Stimulated activated CD8-positive, alpha-beta memory T cell treated with anti-CD3 and anti-CD28 coated beads, Interleukin-7, amount 100 ng/mL, for 1 hour (primary cell): ENCODE measurements at places on chromosomes 5 and 9.

DNA sequence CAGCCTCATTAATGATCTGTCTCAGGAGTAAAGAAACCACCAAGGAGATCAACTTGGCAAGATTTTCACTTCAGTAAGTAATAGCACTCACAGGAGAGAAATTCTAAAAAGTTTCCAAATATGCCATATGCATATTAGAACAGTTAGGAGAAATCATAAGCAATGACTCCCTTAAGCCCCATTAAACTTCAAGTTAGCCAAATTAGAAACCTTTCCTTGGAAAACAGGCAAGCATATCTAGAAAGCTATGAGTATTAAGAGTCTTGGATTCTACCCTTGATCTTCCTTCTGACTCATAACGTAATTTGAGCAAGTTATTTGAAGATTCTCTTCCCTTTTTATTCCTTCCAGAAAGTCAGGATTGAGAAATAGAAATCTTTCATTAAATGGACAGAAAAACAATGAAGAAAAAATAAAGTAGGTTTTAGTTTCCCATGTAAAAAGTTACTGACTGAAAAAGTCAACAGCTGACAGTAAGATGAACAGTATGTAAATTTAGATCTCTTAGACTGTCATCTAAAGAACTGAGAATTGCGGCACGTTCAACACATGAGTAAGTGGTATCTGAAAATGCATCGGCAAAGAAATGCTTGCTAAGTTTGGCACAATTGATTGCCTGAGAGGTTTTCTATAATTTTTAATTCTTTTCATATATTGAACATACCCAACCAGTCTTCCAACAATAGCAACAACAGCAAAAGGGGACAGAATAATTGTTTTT lies 565.7 kb upstream of the FTMT start:
- DNase-seq = no peak

DNA sequence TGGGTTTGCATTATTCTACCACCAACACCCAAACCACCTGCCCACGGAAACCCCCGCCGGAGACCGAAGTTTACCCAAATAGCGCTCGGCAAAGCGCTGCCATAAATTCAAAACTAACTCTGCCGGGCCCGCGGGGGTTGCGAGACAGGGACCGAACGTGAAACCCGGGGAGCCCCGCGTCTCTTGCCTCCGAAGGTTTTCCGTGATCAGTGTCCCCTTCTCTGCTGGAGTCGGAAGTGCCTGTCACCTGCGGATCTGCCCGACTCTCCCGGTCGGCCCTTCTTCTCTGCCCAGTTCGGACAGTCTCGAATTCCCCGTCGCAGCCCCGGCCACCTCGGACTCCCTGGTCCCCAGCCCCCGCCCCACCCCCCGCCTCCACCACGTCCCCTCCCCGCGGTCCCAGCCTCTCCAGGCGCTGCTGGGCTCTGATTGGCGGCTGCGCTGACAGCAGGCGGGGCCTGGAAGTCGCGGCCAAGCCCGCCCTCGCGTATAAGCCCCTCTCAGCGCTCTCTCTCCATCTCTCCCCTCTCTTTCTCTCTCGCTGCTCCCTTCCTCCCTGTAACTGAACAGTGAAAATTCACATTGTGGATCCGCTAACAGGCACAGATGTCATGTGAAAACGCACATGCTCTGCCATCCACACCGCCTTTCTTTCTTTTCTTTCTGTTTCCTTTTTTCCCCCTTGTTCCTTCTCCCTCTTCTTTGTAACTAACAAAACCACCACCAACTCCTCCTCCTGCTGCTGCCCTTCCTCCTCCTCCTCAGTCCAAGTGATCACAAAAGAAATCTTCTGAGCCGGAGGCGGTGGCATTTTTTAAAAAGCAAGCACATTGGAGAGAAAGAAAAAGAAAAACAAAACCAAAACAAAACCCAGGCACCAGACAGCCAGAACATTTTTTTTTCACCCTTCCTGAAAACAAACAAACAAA lies at the start of gene RORB:
Gene RORB (plus strand): TSS at position 517 of the 929 bp plus-strand sequence. CDS start 642 bp downstream, outside the sequence.
- no peak for DNase-seq

DNA sequence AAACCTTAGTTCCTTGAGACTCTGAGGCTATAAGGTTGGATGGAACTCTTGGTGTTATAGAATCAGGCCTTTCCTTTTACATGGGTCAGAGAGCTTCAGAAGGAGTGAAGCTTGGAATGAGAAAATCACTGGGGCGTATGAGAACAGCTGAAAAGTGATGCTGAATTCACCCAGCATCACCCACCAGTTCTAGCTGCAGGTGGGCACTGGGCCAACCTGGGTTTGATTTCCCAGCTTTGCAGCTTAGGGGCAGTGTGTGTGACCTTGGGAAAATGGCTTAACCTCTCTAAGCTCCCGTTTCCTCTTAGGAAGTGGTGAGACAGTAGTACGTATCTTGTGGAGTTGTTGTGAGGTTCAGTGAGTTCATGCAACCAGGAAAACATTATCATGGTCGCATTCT lies 10.7 kb downstream of the PCDH12 start:
- DNase-seq = no peak

- DNase-seq = no peak
Measured at GRCh38 chr5:115775999-115776398, 40.5 kb downstream of the CDO1 start.

DNA sequence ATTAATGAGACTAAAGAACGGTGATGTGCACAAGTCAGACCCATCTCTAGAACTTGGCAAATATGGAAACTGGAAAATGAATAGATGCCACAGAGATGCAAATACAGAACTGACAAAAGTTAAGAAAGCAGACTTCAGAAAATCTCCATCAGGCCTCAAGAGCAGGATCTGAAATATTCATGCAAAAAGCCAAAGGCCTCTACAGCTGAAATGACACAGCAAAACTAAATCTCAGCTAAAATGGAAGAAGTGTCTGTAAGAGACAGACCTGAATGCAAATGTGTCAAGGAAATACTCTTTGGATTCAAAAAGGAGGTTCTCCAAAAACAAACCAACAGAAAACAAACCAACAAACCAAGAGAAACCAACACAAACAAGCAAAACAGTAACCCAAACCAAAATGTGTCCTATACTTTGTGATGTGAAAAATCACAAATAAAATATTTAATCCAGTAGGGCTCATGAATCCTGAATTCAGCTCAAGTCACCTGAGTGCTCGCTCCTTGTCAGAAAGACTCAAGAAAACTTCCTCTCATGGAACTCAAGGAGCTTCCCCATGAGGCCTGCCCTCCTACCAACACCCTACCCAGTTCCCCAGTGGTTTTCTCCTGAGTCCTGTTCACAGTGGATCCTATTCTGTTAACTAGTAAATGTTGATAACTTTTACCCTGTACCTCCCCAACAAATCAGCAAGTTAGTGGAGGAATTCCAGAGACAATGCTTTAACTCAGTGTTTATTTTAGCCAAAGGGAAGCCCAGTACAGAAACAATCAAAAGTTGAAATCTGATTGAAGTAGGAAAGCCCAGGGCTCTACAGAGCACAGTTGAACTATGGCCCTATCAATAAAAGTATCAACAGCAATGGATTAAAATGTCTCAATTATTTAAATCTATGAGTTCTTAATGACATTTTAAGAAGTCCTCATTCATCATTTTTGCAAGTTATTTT lies 14.6 kb downstream of the MRPS27 start:
- DNase-seq = no peak

GRCh38 chr5:180211761-180212035 lies 2.7 kb upstream of the RASGEF1C start:
- DNase-seq = no peak

- no peak for DNase-seq
Measured at GRCh38 chr9:90825586-90825985, 24.0 kb downstream of the SYK start.

DNA sequence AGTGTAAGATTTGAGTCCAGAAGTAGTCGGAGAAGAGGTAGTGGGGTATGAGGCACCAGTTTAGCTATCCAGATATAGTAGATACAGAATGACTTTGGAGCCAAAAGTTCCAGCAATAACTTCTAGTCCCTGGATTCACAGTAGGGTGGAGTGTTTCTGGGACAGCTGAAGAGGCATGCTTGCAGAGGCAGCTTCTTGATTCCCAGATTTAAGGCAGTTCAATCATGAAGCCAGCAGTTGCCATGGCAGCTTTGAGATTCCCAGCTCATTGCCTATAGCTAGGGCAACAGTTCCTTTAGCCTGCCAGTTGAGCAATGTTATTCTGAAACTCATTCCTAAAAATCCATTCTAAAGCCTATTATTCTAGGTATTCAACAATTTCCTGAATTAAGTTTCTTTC lies 79.2 kb downstream of the LIX1 start:
- no peak for DNase-seq

DNA sequence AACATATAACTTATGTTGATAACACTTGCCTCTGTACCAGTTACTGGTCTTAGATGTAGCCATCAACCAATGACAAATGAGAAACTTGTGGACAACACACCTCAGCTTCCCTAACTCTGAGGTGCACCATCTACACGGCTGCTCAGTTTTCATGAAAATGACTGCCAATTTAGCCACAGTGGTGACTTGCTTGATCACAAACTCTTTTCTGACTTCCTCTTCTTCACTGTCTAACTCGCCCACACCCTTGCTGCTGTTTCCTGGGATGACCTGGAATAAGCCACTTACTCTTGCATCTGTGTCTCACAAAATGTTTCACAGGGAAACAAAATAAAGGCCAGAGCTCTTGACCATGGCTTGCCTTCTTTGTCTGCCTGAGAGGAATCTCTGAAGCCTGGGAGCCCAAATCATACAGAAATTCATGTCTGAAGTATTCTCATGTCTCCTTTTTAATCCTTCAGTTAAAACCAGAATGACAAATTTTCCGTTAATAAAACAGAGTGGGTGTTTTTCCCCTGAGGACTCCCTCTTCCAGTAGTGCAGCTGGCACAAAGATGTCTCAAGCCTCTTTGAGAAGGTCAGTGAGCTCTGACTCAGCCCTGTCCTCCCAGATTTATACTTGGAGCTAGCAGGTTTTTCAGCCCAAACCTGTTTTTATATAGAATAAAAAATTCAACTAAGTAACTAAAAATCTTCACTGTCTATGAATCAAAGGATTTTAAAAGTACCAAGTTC lies 126.5 kb upstream of the PAM start:
- no peak for DNase-seq
